Choroid plexus epithelial cell (primary cell): ENCODE measurements at places on chromosomes 2 and 18.

DNA sequence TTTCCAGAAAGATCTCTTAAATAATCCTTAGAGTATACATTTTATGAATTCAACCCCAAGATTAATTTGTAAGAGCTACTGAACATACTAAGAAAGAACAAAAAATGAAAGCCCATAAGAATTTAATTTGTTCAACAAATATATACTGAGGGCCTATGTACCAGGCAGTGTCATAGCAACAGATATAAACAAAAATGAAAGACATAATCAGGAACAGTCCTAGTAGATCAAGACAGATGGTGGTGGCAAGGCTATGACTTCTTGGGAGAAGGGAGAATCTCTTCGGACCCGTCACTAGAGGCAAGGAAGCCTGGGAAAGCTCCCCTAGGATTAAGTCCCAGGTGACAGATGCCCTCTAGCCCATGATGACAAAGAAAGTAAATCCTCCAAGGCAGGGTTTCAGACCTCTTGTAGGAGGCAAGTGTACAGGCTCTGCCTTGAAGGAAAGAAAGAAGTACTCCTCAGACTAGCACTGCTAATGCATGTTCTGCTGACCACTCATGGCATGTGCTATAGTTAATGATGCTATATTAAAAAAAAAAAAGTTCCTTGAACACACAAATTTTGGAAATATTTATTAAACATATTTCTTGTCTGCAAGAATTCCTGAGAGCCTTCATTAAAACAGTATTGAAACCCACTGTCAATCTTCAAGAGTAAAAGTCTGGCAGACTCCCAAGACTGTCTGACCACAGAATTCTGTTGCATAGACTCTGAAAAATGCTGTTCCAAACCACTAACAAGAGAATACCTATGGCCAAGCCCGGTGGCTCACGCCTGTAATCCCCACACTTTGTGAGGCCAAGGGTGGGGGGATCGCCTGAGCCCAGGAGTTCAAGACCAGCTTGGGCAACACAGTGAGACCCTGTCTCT is 31.5 kb downstream of the NOL10 start:
- DNase-seq, result peak; percentile 93

DNA sequence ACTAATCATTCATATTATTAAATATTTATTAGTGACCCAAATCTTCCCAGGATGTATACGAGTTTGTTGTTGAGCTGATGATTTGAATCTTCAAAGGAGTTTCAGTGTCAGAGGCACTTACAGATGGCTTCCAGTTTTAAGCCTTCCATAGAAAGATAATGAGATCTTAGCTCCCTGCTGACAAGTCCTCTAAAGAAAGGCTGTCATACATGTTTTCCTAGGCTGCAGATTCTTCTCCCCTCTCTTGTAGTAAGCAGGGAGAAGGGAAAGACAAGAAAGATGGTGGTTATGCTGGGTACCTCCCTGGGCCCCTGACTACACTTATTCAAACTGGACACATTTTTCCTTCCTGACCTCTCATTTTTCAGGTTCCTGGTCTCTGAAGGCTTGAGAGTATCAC is 8.1 kb upstream of the GAREM1 start:
- DNase-seq, result no peak

DNA sequence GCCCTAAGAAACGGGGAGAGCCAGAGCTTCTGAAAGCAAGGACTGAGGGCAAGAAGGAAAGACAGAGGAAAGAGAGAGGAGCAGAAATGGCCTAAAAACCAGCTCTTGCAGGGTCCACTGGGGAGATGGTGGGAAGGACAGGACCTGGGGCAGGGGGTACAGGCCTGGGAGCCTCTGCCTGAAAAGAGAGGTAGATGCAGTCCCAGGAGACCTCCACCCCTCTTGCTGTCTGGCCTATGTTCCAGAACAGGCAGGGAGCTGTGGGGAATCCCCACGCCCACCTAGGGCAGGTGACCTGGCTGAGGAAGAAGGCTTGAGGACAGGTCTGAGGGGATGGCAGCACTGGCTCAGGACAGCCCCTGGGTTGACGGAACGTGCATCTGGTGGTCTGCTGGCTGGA is 4.6 kb downstream of the CAPN13 start:
- DNase-seq, result no peak

DNA sequence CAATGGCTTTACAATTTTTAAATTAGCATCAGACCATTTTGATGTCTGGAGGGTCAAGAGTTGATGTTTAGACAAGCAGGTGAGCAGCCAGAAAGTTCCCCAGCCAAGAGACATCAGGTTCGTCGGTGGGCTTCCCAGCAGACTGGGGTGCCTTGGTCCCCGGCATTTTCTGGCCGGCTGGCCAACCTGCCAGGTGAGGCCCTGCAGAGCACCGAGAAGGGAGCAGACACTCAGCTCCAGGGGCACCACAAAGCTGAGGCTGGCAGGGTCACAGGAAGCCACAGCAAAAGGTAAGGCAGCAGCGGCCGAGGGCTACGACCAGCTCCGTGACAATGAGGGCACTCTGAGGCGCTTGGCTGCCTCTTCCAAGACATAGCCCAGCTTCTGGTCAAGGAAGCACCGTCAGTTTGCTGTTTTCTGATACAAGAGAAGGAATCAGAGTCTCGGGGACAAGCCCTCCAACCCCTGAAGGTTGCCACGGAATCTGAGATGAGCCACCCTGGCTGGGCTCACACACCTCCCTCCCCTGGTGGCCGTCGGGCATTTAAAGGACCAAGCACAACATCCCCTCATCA is 229.0 kb downstream of the MGAT5 start:
- no peak for DNase-seq

- no peak for DNase-seq
Observed at GRCh38 chr2:39091543-39091942, 29.3 kb downstream of the SOS1 start.

- DNase-seq, result peak; percentile 27
Observed at GRCh38 chr2:82752396-82752795, 1706.7 kb downstream of the SUCLG1 start.

GRCh38 chr2:187055463-187055862 is 206.5 kb upstream of the ZSWIM2 start:
- peak; percentile 62 for DNase-seq

GRCh38 chr2:61151436-61151835 is 10.6 kb upstream of the C2orf74 start:
- DNase-seq, result peak; percentile 71

GRCh38 chr2:207682557-207682956 is 28.9 kb upstream of the CCNYL1 start:
- no peak for DNase-seq

GRCh38 chr2:229910147-229910831 is 11.5 kb downstream of the TRIP12 start:
- peak; percentile 26 for DNase-seq

GRCh38 chr2:33167622-33168245 is 221.0 kb downstream of the LTBP1 start:
- DNase-seq, result peak; percentile 37

DNA sequence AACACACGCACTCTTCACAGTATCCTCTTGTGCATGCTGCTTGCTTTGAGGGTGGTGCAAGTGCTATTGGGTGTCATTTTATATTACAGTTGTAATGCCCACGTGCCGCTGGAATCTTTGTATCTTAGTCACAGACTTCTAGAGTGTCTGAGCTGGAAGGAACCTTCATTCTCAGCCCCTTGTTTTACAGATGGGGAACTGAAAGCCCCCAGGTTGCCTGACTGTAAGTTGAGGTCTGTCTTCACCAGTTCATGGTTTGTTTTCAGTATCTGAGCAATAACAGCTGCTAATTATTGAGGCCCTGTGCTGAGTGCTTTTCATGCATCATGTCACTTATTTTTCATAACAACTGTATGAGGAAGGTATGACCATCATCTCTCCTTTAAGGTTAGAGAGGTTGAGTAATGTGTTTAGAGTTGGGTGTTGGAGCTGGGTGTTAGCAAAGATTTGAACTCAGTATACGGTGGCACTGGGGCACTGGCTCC is 77.0 kb downstream of the PRKCE start:
- no peak for DNase-seq

- DNase-seq, result no peak
Observed at GRCh38 chr2:176784633-176785200, 427.9 kb upstream of the HNRNPA3 start.

DNA sequence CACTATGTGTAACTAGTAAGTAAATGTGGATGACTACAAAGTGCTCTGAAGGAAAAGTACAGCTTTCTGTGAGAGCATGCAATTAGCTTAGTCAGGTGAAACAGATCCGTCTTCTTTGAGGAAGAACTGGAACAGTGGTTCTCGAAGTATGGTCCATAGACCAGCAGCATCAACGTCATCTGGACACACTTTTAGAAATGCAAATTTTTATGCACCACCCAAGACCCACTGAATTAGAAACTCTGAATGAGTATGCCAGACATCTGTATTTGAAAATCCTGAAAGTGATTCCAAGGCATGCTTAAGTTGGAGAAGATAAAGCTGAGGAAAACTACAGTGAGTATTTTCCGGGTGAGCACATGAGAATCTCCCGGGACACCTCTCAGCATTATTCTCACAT is 130.7 kb upstream of the SPHKAP start:
- no peak for DNase-seq

- no peak for DNase-seq
Observed at GRCh38 chr2:37550190-37550589, 121.3 kb downstream of the CDC42EP3 start.

DNA sequence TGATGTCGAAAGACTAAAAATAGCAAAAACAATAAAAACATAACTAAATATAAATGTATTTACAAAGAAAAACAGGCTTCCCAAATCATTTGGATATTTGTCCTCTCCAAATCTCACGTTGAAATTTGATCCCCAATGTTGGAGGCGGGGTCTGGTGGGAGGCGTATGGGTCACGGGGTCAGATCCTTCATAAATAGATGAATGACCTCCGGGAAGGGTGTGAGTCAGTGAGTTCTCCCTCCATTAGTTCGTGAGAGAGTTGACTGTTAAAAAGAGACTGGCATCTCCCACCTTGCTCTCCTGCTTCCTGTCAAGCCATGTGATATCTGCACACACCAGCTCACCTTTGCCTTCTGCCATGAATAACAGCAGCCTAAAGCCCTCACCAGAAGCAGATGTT is 703.0 kb downstream of the TMEM182 start:
- DNase-seq, result no peak

DNA sequence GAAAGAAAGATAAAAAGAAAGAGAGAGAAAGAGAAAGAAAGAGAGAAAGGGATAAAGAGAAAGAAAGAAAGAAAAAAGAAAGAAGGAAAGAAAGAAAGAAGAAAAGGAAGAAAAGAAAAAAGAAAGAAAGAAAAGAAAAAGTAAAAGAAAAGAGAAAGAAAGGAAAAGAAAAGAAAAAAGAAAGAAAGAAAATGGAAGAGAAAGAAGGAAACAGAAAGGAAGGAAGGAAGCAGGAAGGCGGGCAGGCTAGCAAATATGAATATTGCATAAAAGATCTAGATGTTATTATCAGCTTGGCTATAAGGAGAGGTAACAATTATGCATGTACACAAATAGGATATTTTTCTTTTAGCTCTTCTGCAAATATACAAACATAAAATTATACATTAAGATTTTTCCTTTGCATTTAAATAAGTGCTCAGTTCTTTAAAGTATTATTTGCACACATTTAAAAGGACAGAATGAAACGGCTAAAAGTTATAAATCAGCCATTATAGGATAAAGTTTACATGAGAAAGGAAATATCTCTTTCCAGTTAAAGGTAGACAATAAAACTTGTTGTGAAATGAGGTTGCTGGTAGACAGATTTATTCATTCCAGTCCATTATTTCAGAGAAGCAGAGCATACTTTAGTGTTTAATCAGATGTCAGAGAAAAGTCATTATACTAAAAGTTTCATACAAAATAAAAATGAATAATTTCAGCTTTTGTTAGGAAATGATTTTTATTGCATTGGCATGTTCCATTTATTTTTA is 511.4 kb downstream of the KCNJ3 start:
- DNase-seq, result no peak

- DNase-seq, result no peak
Observed at GRCh38 chr2:99571954-99572353, 82.1 kb upstream of the REV1 start.

- DNase-seq, result peak; percentile 30
Observed at GRCh38 chr2:151114874-151115273, 146.8 kb downstream of the RBM43 start.

DNA sequence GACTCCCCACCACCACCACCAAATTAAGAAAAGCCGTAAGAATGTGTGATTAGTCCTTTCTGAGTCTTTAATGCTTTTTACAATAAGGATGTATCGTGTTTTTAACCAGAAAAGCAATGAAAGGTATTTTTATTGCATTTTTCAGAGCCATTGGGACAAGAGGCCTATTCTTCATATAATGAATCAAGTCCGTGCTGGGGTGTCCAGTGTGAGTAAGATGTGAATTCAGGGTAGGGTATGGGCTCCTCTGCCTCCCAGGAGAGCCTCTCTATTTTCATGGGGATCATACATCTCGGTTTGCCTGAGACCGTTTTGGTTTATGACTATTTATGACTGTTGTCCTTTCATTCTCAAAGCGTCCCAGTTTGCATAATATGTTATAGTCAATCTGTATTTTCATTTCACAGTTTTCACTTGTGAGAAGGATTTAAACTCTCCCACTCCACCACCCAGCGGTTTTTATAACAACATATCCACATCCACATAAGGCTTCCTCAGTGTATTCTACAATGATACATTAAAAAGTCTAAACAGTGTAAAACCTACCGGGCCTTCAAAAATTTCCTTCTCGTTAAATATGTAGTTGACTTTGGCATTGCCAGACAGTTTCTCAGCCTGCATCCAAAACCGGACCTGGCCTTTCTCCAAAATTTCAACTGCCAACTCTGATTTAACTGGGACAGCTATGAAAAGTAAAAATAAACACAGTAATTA is 80.8 kb upstream of the LPIN2 start:
- no peak for DNase-seq

- DNase-seq, result peak; percentile 24
Observed at GRCh38 chr2:225996462-225996828, 596.9 kb downstream of the NYAP2 start.

DNA sequence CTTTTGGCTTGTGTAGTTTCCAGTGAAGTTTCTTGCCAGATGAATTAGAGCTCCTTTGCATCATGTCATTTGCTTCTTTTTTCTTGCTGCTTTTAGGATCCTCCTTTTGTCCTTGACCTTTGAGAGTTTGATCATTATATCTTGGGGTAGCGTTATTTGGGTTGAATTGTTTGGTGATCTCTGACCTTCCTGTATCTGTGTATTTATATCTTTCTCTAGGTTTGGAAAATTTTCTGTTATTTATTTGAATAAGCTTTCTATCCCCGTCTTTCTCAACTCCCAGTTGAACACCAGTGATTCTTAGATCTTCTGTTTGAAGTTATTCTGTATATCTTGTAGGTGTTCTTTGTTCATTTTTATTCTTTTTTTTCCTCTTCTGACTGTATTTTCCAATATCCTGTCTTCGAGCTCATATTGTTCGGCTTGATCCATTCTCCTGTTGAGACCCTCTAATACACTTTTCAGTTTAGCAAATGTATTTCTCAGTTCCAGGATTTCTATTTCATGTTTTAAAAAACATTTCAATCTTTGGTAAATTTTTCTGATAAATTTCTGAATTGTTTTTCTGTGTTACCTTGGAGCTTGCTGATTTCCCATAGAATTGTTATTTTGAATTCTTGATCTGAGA is 20.8 kb downstream of the GALNT1 start:
- DNase-seq, result no peak

- DNase-seq, result peak; percentile 64
Observed at GRCh38 chr18:50183556-50183955, 11.4 kb downstream of the MYO5B start.

GRCh38 chr2:36587101-36587500 is 10.9 kb downstream of the FEZ2 start:
- no peak for DNase-seq

GRCh38 chr2:199216253-199216652 is 241.5 kb downstream of the SATB2 start:
- DNase-seq, result no peak
